Cerebellar nuclear complex (tissue), 1 donor: ENCODE measurements at places on chromosomes 4 and X.

DNA sequence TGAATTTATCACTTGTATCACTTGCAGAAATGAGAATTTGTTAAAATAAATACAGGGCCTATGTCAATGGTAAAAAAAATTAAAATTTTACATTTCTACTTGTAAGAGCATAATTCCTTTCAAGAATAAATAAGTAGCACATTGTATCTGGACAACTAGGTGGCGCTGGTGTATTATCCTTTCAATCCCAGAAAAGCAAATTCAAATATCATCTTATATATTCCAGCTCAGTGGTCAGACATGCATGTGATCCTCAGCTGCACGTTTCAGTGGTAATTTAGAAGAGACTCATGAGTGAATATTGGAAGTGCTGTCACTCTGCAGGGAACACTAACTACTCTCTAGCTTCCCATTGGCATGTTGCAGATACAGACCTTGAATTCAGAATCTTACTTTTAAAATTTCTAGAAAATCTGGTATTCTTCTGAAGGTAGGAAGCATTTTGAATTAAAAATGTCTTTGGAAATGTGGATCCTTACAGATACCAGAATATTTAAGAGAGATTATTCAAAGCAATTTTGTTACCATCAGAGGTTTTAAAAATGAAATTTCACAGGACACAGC, 1414.7 kb upstream of the TENM3 start:
- no peak for DNase-seq

GRCh38 chr4:169988252-169988651, 37.9 kb downstream of the MFAP3L start:
- DNase-seq = no peak

- DNase-seq = no peak
These were observed 14.5 kb upstream of the CT45A1 start for GRCh38 chrX:135698924-135699323.

DNA sequence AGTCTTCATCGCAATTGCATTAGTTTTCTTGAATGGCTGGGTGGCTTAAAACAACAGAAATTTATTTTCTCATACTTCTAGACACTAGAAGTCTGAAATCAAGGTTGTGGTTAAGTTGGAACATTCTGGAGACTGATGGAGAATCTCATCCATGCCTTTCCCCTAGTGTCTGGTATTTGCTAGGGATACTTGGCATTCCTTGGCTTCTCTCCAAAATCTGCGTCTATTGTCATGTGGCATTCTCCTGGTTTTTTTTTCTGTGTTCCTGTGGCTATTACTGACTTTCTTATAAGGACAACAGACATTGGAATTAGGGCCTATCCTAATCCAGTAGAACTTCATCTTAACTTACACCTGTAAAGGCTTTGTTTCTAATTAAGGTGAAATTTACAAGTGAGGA, 272.8 kb upstream of the EPHA5 start:
- DNase-seq = no peak

DNA sequence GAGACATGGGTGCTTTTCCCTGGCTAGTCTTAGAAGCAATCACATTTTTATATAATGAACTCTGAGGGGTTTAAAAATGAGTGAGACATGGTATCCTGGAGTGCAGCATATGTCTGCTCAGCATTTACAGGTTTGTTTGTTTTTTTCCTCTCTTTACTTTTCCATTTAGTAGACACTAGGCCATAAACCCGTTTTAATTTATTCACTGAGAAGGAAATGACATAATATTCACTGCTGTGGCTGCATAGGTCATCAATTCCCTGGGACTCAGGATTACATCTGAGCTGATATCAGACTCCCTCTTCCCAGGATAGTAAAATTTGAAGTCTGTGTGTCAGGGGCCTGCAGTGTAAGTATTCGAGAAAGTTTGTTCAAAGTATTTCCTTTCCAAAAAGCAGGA, 178.9 kb upstream of the SPRY1 start:
- DNase-seq = no peak

GRCh38 chr4:40721730-40722171, 28.0 kb upstream of the NSUN7 start:
- no peak for DNase-seq

GRCh38 chrX:19512359-19512758, 2.9 kb downstream of the MAP3K15 start:
- no peak for DNase-seq

- DNase-seq = no peak
These were observed 116.0 kb upstream of the RPS6KA3 start for GRCh38 chrX:20382518-20383297.
